ENCODE measurements at places on chromosomes 1 and 21.
A peak's percentile ranks its signal among the peaks of the same experiment; 100 is the strongest.

GRCh38 chr1:15808955-15809354, 1.5 kb upstream of the UQCRHL start:
- no peak for DNase-seq

DNA sequence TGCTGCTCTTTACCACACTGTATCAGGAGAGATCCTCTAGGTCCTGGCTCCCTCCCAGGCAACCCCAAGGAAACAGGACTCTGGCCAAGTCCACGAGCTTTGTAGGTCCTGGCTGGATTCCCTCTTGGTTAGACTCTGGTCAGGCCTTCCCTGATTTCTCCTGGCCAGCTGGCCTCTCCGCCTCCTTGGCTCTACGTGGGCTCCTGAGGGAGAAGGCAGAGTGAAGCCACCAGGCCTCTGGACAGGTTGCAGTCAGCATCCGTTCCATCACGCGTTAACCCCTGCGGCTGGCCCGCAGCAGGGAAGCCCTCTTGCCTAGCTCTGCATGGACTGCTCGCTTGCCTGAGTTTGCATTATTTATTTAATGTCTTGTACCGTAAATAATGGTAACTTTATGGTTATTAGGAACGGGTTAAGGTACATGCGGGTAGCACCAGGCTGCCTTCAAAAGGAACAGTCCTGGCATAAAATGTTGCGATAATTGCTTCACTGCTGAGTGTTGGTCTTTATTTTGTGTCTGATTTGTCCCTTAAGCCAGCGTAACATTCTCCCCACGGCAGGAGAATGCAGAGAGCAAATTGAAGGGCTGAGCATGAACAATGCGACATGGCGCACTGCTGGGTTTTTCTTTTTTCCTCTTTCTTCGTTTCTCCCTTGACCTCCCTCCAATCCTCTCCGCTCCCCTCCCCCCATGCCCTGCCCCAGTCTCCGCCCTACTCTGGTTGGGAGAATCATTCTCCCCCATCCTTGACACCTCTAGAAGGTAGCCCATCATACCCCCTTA, 100.3 kb downstream of the RNF220 start:
- no peak for DNase-seq

DNA sequence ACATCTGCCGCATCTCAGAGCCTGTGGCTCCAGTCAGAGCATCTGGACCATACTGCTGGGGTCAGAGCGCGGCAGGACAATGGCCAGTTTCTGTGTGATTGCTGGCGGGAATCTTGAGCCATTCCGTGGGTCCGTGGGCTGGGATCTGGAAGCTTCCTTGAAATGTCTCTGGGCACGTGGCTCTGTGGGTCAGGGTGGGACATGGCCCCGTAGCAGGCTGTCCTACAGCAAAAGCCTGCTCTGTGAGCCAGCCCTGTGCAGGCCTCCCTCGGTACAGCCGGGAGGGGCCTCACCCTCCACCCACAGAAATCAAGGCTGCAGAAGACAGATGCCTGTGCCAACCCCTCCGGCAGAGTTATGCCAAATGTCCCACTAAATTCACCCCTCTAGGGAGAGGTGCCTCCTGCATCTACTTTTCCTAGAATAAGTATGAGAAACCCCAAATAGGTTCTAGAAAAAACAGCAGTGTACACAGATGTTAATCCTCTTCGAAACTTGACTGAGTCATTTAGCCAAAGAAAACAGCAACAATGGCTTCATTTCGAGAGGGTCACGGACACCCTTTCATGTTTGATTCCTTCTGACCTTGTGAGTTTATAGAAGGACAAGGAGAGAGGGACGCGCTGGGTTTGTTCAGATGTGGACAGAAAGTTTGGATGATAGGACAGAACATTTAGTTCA, 27.8 kb downstream of the COL18A1 start:
- no peak for DNase-seq

DNA sequence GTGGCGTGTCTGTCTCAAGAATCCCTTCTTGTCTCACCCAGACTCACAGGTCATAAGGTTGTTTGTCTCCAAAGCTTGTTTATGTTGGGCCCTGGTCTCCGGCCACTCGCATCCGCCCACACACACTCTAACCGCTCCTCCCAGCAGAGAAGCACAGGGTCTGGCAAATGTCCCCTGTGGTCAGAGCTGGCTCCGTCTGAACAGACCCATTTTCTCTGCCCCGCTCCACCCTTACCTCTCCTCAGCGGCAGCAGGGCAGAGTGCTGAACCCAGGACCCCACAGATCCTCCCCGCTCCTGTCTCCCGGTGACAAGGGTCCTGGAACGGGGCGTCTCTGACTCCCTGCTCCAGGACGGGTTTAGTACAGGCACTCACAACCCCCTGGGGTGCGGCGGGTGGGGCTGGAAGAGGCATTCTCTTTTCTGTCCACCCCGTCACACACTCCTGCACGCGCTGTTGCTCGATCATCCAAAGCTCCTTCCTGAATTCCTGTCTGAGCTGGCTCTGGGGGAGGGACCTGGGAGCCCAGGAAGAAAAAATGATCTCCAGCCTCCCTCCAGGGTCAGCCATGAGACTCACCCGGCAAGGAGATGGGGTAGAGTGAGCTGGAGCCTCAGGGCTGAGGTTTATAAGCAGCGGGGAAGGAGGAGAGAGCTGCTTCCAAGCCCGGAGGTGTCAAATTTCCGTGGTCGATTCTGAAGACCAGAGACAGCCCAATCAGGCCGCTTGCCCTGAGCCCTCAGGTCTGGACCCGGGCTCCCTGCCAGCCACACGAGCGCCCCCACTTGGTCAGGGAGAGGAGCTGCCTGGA, at the start of gene S100A13:
Gene S100A13 (minus strand): TSS at position 602 of the 811 bp plus-strand sequence. CDS start 1,033 bp downstream, outside the sequence.
- peak; percentile 32 for DNase-seq

- DNase-seq: no peak
These were observed 8.8 kb downstream of the PCP4L1 start for GRCh38 chr1:161267321-161267720.

GRCh38 chr21:29077651-29078090, 4.2 kb upstream of the CCT8 start:
- peak; percentile 67 for DNase-seq

DNA sequence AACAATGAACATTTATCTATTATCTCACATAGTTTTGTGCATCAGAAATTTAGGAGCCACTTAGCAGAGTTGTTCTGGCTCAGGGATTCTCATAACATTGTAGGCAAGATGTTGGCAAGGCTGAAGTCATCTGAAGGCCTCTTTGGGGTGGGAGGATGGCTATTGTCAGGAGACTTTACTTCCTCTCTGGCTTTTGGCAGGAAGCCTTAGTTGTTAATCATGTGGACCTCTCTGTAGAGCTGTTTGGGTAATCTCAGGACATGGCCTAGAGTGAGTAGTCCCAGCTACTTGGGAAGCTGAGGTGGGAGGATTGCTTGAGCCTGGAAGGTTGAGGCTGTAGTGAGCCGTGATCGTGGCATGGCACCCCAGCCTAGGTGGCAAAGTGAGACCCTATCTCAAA, 40.2 kb downstream of the RASAL2 start:
- DNase-seq: no peak

DNA sequence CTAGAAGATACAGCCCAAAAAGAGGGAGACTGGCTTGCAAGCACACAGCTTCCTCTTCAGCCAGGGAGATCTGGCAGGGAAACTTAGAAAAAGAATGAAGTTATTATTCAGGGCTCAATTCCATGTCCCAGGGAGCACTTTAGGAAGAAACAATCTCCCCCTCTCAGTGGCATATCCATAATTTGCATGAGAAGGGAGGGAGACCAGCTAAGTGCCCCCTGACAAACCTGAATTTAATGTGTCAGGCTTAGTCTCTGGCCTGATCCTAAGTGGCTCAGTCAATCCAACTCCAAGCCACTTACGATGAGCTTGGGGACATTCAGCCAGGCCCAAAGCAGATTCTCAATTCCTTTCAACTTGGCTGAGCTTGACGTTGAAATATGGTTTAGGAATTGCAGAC, 17.7 kb upstream of the KCND3 start:
- no peak for DNase-seq

DNA sequence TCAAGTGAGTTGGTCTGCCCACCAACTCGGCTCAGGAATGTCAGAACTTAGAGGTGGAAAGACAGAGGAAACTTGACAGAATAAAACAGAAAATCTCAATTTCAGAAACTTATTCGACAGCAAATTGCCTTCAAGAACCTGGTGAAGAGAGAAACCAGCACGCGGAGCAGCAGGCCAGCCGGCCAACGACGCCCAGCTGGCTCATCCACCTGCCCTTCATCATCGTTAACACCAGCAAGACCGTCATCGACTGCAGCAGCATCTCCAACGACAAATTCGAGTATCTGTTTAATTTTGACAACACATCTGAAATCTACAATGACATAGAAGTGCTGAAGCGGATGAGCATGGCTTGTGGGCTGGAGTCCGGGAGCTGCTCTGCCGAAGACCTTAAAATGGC, 350.8 kb upstream of the CAMK1G start:
- DNase-seq: no peak

- DNase-seq: no peak
These were observed 6.3 kb upstream of the FOXD2 start for GRCh38 chr1:47431534-47431933.

DNA sequence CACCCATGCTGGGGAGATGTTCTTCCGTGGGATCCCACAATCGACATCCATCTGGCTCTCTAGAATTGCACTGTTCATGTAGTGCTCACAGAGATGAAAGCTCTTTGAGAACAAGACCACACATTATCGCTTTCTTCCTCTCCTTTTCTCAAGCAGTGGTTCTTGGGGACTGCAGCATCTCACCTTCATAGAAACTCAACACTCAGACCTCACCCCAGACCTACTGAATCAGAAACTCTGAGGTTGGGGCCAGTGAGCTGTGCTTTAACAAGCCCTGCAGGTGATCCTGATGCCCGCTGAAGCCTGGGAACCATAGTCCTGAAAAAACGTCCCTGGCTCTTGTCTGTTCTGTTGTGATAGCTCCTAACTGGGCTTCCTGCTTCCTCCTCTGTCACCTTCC, 251.3 kb upstream of the FGGY start:
- no peak for DNase-seq

DNA sequence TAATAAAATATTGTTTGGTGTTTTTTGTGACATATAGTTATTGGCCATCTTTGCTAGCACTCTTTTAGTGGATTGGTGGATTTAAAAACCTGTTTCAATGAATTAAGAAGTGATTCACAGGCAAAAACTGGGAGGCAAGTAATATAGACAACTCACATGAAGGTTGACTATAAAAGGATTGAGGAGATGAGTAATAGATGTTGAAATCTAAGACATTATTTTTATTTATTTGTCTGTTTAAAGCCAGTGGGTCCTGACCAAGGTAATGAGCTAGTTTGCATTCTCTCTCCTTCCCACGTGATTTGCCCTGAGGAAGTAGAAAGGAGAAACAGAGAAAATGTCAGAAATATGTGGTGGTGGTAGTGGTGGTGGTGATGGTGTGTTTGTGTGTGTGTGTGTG, 351.5 kb upstream of the ZP4 start:
- no peak for DNase-seq

- DNase-seq: no peak
These were observed 19.7 kb upstream of the KCNC4 start for GRCh38 chr1:110190282-110190929.

GRCh38 chr1:244968881-244969280, 104.5 kb upstream of the HNRNPU start:
- no peak for DNase-seq

GRCh38 chr1:41380979-41381691, 19.9 kb downstream of the FOXO6 start:
- no peak for DNase-seq

GRCh38 chr1:228100822-228101613, 2.1 kb downstream of the C1orf35 start:
- DNase-seq: no peak

DNA sequence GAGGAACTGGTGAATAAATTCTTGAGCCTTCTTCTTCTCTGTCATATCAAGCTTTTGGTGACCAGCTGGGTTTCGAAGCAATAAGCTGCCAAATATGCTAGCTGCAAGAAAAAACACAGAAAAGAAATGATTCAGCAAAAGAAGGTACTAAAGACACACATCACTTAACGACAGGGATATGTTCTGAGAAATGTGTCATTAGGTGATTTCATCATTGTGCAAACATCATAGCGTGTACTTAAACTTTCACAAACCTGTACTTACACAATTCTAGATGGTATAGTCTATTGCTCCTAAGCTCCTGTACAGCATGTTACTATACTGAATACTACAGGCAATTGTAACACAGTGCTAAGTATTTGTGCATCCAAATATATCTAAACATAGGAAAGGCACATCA, 2.9 kb upstream of the MTF1 start:
- no peak for DNase-seq

- peak; percentile 67 for DNase-seq
These were observed 22.4 kb upstream of the SYNC start for GRCh38 chr1:32724678-32725614.

DNA sequence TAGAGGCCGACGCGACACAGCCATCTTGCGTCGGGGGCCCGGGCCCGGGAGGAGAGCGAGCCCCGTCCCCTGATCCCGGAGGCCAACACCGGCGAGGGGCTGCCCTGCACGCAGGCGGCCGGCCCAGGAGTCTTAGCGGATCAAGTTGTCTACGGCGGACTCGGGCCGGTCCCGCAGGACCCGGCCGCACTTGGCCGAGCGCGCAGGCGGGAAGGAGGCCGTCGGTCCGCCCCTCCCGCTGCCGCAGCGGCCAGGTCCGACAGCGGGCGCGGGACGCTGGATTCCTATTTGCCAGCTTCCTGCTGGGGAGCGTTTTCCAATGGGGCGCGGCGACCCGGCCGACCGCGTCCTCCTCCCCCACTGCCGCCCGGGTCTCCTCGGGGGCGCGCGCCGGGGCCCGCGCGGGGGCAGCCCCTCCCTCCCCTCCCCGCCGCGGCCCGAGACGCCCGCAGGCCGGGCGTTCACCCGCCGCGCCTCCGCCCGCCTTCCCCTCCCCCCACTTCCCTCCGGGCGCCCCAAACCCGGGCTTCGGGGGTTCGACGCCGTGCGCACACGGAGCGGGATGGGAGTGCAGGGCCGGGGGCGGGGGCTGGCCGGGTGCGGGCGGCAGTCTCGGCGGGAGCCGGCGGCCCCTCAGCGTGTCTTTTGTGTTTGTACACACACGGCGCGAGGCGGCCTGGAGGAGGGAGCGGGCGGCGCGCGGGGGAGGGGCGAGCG, 517 bp upstream of the H3-3A start:
- peak; percentile 22 for DNase-seq

DNA sequence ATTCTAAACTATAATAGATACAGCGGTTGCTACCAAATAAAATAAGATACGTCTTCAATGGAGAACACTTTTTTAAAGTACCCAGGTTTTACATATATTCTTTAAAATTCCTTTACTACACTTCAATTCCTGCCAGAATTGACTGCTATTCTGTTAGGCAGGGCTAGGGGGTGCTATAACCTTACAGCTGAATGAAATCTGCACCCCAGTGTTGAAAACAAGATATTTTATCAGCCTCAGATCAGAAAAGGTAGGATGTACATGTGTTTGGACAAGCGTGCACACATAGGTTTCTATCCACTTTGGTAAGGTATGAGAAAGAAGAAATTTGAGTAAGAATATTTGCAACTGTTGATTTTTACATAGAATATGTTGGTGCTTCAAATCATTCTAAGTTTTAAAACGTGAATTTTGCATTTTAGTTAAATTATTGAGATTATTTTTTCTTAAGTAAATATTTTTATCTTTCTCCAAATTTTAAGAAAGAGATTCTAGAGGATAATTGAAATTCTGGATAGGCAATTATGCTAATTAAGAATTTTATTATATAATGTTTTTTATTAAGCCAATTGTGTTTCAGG, 490.8 kb upstream of the ADGRL4 start:
- peak; percentile 16 for DNase-seq

GRCh38 chr21:42668298-42668992, 15.0 kb downstream of the PDE9A start:
- DNase-seq: no peak

- no peak for DNase-seq
These were observed 22.3 kb upstream of the C1orf105 start for GRCh38 chr1:172398193-172398592.
